ENCODE measurements at places on chromosomes 4 and X.

DNA sequence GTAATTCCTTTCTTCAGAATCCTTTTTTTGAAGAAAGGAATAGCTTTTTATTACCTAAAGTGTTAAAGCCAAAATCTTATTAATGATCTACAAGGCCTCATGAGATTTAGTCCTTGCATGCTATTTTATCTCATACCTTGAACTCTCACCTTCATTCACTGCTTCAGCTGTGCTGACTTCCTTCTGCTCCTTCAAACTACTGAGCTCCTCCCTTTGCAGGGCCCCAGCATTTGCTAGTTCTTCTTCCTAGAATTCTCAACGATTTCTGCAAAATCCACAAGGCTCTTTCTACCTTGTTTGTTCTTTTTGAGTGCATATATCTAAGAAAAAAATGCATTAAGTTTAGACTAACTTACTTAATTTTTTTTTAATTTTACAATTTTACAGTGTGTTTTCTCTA is 619.5 kb downstream of the EPHA5 start:
- DNase-seq, result no peak

DNA sequence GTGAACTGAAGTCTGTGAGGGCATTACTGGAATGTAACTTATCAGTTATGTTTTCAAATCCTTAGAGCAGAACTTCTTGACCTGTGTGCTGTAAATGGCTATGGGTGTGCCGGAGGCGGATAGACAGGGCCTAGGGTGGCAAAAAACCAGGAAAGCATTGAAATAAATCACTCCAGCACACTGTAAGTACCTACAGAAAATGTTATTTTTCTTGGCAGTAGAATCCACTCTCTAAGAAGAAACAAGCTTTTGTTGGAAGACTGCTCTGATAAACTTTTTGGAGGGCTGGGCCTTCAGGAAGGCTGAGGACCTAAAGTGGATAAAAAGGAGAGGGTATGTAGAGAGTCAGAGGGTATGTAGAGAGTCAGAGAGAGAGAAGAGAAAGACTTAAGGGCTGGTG is 14.9 kb downstream of the CPE start:
- DNase-seq, result no peak

DNA sequence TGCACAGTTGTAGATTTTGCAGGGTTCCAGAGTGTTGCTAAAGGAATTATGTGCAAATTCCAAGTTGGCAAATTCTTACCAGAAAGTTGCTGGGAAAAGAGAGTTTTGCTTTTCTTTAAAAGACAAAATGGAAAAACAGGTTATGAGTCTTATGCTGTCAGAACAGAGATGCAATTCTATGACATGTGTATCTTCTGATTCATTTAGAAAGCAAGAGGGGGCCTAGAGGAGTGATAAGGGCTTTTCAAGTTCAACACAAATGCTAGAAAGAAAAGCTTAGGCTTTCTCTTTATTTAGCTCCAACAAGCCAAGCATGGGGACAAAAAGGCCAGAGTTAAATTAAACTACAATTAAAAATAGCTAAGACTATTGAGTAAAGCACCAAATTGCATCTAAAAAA is 72.4 kb upstream of the GATB start:
- no peak for DNase-seq

- peak; percentile 36 for DNase-seq
These were observed 1.6 kb downstream of the LONRF3 start for GRCh38 chrX:118975831-118976598.

DNA sequence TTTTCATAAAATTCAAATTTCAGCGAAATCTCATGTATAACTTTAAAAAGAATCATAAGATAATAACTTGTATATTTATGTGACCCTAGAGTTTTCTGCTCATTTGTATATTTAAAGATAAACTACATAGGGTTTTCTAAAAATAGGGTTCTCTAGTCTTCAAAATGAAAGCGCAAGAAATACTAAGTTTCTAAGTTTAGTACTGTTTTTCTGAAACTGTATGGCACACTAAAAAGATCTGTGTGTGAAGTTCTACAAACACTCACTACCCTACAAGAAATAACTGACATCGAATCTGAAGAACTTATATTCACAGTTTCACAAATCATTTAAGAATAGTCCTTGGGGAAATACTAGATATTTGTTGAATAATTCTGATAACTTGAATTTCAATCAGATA is 38.7 kb upstream of the NDST4 start:
- no peak for DNase-seq

- DNase-seq, result no peak
These were observed 52.5 kb upstream of the PITX2 start for GRCh38 chr4:110675426-110675825.

- no peak for DNase-seq
These were observed 4.5 kb upstream of the CBR4 start for GRCh38 chr4:169014586-169014985.

- no peak for DNase-seq
These were observed 124.4 kb downstream of the NAF1 start for GRCh38 chr4:163042306-163042705.

DNA sequence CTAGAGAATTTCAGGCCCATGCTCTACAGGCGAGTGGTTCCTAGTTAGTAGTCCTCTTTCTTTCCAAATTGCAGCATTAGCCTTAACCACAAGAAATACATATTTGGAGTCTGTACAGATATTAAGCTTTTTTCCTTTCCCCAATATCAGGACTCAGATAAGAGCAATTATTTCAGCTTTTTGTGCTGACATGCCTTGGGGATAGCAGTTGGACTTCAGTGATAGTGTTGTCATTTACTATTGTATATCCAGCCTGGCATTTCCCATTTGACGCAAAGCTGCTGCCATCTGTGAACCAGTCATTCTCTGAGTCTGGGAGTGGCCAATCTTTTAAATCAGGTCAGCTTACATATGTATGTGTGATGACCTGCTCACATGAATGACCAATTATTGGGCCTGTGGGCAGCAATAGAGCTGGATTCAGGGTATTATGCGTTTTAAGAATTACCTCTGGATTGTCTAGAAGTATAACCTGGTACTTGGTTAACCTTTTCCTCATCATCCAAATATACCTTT is 6.8 kb upstream of the CEP135 start:
- no peak for DNase-seq

- peak; percentile 51 for DNase-seq
These were observed 31.8 kb upstream of the IQSEC2 start for GRCh38 chrX:53312946-53313727.

Data from posterior cingulate gyrus (tissue), 11 donors.